ENCODE measurements at places on chromosomes 7 and 10.

DNA sequence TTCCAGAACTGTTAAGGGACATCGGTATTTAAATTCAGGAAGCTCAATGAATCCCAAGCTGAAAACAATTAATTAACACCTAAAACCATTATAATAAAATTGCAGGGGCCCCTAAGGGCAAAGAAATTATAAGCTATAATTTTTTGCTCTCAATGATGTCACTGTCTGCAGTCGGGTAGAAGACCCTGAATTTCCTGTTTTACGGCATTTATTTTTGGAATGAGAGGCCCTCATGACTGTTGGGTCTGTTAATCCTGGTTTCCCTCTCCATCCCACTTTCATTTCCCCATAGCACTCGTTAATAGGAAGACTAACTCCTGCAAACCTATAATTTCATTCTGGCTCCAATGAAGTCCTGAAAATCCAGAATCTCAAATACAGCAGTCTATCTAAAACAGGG is 25.8 kb upstream of the GPR37 start:
- DNase-seq: no peak

DNA sequence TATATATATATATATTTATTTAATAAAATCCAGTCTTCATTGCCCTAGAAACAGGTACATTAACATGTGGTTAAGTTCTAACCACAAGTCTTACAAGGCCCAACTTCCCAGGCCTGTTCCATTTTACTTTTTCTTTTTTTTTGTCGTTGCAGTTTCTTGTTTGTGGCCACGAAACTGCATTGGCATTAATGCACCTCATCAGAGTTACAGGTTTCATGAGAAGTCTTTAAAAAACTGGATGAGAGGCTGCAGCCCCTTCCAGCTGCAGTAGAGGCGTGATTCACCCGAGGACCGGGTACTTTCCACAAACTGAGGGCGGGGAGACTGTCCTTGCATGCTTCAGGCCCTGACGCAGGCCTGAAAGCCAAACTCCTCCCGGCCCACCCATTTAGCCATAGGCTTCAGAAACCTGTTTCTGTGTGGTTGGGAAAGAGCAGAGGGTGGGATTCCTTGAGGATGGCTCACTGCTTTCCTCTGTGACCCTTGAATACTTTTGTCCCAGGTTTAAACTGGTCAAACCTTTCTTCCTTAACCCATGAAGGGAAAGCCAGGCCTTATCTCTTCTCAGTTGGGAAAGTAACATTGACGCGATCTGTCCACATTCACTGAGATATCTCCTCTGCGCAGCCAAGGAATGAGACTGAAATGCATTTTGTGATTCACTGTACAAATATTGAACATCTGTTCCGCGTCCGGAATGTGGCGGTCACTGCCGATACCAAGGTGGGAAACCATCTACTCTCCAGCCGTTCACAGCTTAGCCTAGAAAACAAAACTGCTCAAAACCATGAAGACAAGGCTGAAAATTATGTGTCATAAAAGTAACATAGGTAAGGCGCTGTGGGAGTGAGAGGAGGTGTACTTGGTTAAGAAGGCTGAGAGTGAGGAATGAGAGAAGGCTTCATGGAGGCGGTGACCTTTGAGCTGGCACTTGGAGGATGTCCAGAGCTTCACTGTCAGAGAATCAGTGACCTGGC is 311.7 kb downstream of the GATA3 start:
- peak; percentile 13 for DNase-seq

- no peak for DNase-seq
These were observed 191.0 kb downstream of the TNS3 start for GRCh38 chr7:47390914-47391313.

GRCh38 chr7:1169409-1170368 is 9.7 kb upstream of the ZFAND2A start:
- no peak for DNase-seq

DNA sequence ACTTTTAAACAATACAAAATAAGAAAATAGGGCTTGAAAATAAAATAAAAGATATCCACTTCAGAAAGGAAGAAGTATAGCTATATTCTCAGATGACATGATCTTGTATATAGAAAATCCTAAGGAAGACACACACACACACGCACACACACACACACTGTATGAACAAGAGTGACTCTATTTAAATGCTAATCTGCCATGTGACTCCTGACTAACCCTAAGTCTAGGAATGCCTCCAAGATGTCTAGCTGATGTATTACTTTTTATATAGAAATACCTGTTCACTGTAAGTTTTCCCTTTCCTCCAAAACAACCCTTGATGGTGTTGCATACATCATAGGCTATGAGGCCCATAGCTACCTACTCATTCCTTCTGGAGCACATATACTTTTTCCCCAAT is 173.1 kb upstream of the LRRTM3 start:
- DNase-seq: peak; percentile 51

GRCh38 chr10:59879363-59879913 is 26.9 kb downstream of the CCDC6 start:
- DNase-seq: no peak

GRCh38 chr10:109275960-109276359 is 647.4 kb downstream of the XPNPEP1 start:
- DNase-seq: no peak

- no peak for DNase-seq
These were observed 18.0 kb downstream of the CAMK2B start for GRCh38 chr7:44307301-44307900.

GRCh38 chr7:144019457-144019856 is 19.3 kb downstream of the OR6B1 start:
- peak; percentile 41 for DNase-seq

- no peak for DNase-seq
These were observed 46.2 kb downstream of the CPVL start for GRCh38 chr7:29099896-29100847.

DNA sequence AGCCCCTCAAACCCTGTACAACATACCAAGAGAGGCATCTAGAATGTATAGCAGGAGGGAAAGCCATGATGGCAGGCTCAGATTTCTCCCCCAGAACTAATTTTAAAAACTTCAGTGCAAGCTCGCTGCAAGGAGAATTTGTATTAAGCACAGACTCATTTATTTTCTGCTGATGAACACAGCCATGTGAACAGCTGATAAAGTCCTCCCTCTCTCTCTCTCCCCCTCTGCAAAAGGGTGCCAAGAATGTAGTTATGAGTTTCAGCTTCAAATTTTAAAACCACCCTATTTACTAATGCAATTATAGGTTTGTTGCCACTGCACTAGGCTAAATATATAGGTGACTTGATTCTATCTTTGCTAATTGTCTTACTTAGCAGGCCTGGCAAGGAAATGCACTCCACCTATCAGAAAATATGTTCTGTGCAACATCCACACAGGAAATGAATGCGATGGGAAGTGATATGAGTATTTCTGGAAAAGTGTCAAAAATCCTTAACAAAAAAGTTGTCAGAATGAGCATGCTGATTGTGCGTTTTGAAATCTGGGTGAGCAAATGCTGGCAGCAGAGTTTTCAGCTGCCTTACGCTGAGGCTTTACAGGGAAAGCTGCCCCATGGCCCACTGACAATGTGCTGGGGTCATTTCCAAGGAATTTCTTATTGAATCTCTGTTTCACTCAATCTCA is 43.4 kb upstream of the GHITM start:
- no peak for DNase-seq

DNA sequence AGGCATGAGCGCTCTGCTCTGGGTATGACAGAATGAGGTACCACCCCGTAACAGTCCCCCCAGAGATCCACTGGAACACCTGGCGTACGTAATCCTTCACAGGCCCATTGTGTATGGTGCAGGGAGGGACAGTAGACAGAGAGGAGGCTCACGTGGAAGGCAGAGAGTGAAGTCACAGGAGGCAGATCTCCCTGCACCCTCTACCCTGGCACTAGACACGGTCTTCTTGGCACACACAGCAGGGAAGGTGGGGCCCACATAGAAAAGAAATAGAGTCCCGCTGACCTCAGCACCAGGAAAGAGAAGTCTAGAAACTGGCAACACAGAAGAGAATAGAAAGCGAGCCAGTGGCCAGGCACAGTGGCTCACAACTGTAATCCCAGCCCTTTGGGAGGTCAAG is 51.9 kb downstream of the SLC29A4 start:
- no peak for DNase-seq

DNA sequence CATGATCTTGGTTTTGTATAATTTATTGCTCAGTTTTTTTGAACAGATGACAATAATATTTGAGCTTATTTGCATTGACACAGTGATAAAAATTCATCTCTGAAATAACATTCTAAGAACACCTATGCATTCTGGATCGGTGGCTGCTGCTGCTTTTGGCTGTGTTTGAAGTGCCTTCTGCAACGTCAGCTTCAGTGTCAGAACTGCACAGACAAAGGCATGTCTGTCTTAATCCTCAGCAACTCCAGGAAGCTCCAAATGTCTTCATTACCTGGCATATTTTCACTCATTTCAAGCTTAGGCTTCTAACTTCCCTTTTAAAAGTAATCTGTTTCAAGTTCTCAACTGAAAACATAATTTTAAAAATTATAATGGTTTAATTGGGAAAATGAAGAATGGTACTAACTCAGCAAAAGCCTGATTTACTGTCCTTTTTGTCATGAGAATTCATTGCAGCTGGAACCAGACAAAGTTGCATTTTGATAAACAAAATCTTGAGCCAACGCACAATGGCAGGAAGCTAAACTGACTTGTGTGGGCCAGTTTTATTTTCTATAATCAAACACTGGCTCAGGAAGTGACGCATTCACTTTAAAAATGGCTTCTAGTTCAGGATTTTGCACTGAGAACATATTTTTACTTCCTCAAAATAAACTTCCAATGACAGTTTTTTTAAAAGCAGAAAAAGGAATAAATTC is 38.7 kb downstream of the NPS start:
- no peak for DNase-seq

- no peak for DNase-seq
These were observed 268.9 kb upstream of the KLF6 start for GRCh38 chr10:4053940-4054339.

- no peak for DNase-seq
These were observed 388.6 kb upstream of the C7orf33 start for GRCh38 chr7:148201992-148202391.

GRCh38 chr7:84073186-84073875 is 121.3 kb downstream of the SEMA3A start:
- no peak for DNase-seq

GRCh38 chr10:111801841-111802240 is 381.7 kb downstream of the GPAM start:
- DNase-seq: no peak

DNA sequence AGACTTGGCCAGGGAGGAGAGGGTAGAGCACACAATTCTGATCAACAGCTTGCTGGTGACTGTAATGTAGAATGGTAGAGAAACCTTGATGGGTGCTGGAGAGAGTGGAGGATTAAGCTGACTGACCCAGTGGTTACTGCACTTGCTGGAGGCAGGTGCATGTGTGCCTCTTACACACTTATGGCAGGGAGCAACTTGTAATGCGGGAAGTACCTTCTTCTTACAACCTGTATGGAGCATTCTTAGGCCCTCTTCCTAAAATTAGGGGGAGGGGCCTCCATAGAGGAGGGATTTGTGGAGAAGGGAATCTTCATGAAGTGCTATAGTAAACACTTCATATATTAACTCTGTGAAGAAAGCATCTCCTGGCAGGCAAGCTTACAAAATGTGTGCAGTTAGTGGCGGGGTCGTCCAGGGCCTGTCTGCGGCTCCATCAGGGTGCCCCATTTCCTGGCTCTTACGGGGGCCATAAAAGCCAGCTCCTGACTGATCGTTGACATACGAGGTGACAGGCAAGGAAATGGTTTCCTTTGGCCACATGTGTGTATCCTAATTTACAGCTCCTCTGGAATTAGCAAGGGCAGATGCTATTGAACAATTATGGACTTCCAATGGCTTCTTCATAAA is 113.5 kb downstream of the RTKN2 start:
- no peak for DNase-seq

GRCh38 chr10:60606343-60607080 is 171.8 kb upstream of the CDK1 start:
- no peak for DNase-seq

- DNase-seq: no peak
These were observed 165.0 kb downstream of the JMJD1C start for GRCh38 chr10:63300801-63301200.

GRCh38 chr10:75070961-75071428 is 40.5 kb upstream of the SAMD8 start:
- DNase-seq: no peak

DNA sequence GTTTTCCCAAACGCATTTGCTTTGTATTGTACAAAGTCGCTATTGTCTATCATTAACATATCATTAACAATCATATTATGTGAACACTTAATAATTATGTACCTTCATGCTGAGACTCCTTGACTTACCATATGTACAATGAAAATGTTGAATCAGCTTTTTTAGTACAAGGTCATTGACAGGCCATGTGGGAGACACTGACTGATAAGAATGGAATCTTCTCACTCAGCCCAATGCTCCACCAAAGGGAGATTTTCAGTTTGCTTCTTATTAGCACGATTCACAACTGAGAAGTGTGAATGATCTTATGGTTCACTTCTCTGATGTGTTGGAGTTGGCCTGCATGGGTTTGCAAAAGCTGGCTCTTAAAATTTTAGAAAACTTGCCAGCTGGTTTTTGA is 253.5 kb upstream of the TEX47 start:
- DNase-seq: no peak

- DNase-seq: peak; percentile 5
These were observed 990.3 kb downstream of the KCNMA1 start for GRCh38 chr10:76647301-76647700.

GRCh38 chr10:62343000-62343399 is 31.2 kb upstream of the ZNF365 start:
- no peak for DNase-seq

DNA sequence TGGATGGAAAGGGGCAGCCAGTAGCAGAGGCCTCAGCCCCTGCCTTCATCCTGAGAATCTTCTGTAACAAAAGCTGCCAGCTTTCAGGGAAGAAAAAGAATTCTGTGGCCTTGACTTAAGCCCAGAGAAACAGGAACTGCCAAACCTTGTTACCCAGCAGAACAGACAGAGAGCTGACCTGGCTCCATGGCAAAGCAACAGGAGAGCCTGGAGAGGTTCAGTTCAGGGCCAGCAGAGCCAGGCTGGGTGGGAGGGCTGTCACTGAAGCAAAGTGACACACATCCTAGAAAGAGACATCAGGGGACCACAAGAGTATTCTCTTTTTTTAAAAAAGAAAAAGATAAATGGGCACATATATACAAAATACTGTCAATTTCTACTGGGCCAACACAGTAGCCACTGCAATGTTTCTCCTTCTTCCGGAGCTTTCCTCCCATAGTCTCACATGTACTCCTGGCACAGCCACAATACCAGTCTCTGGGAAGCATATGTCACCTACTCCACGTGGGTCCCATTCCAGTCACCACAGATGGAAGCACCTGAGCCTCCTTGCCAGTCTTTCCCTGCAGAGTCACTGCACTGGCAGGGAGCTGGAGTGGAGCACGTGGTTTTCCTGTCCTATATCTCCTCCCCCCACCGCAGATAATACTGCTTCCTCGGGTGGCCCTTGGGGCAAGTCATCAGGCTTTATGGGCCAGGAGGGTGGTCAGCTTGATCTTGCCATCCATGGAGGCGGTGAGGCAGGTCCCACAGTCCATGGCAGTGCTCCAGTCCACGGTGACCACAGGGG is 15.2 kb upstream of the CYREN start:
- no peak for DNase-seq

Measured in astrocyte of the cerebellum (primary cell).